Stimulated activated CD8-positive, alpha-beta memory T cell treated with anti-CD3 and anti-CD28 coated beads, Interleukin-2, amount 100 ng/mL, for 1 hour (primary cell): ENCODE measurements at places on chromosomes 5 and 9.

DNA sequence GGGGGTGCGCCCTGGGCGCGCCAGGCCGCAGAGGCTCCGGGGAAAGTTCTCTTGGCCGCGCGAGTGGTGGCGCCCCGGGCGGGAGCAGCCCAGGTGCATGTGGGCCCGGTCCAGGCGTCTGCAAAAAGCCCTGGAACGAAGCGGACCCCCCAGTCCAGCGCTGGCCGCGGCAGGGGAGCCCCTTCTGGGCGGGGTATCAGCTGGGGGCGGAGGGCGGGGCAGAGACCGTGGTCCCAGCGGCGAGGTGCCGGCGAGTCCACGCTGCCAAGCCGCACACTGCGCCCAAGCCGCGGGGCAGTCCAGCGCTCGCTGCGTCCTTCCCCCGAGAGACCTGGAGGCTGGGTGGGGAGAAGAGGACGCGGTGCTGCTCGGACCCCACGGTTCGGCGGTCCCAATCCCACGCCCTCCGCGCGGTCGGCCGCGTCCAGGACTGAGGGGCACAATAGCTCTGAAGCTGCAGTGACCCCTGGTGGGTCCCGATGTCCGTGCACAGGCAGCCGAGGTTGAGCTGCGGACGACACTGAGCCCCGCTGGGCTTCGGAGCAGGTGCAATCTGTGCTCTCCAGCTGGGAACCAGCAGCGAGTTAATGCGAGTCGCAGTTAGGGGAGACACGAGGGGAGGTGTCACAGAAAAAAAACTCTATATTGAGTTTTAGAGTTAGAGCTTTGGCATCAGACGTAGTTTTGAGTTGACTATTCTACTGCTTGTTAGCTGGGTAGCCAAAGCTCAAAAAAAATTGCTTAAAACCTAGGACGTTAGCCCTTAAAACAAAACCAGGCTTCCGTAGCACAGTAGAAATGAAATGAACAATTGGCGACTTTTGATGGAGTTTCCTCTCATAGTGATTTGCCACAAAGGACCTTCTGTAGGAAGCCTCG is 1.1 kb upstream of the EPB41L4A start:
- DNase-seq: no peak

DNA sequence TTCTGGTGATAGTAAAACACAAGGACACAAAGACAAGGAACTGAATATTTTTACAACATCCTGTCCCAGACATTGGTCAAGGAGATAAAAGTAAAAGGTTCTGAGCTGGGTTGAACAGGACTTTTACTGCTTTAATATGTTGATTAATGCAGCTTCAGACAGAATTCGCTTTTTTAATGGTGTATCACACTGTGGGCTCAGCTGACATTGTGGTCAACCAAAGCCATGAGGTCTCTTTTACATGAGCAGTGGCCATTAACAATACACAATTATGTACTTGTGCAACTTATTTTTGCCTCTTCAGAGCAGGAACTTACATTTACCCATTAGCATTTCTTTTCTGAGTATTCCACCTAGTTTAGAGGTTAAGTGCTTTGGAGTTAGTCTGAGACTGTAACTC is 22.8 kb upstream of the ERBIN start:
- no peak for DNase-seq

- peak; percentile 41 for DNase-seq
Observed at GRCh38 chr5:134525683-134526482, 413 bp downstream of the JADE2 start.

DNA sequence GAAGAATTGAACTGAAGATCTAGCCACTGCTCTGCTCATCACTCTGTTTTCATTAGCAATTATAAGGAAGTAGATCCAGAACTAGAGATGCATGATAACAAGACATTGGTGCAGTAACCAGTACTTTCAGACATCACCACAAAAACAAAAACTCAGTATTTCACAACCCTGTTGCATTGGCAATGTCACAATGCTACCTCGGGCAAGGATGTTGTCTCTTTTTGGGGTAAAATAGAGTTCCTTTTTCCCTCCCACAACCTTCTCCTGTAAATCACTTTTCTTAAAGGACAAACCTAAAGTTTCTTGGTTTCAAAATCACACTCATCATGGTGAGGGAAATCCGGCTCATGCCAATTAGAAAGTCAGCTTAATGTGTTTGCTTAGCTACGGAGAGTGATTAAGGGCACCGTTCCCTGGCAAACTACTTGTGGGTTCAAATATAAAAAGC is 420.1 kb upstream of the MEF2C start:
- no peak for DNase-seq

- DNase-seq: no peak
Observed at GRCh38 chr5:116864157-116864837, 289.7 kb upstream of the SEMA6A start.

DNA sequence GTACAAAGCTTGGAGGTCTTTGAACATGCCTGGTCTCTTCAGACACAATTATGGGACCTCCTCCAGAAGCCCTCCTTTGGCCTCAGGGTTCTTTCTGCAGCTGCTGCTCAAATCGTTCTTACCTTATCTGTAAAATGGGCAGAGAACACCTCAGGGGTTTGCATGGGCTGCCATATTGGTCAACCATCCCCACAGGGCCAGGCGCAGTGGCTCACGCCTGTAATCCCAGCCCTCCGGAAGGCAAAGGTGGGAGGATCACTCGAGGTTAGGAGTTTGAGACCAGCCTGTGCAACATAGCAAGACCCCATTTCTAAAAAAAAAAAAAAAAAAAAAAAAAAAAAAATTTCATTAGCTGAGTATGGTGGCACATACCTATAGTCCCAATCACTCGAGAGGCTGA is 29.1 kb upstream of the TCF7 start:
- no peak for DNase-seq

GRCh38 chr5:118921866-118922265 is 66.5 kb downstream of the DTWD2 start:
- DNase-seq: no peak

DNA sequence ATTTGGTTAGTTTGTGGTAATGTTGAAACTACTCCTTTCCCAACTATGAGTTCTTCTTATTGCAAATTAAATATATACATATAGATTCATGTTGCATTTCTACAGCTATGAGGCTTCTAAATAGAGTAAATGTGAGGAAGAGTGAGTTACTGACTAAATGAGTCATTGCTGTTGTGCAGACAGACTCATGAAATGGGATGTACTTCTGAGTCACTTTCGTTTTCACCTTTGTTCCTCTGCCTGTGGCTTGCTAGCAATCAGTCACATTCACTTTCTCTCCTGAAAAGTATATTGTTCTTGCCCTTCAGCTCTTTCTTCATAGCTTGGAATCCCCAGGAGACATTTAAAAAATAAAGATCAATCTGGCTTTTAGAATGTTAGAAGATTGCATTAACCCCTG is 295.5 kb upstream of the SMC2 start:
- no peak for DNase-seq

DNA sequence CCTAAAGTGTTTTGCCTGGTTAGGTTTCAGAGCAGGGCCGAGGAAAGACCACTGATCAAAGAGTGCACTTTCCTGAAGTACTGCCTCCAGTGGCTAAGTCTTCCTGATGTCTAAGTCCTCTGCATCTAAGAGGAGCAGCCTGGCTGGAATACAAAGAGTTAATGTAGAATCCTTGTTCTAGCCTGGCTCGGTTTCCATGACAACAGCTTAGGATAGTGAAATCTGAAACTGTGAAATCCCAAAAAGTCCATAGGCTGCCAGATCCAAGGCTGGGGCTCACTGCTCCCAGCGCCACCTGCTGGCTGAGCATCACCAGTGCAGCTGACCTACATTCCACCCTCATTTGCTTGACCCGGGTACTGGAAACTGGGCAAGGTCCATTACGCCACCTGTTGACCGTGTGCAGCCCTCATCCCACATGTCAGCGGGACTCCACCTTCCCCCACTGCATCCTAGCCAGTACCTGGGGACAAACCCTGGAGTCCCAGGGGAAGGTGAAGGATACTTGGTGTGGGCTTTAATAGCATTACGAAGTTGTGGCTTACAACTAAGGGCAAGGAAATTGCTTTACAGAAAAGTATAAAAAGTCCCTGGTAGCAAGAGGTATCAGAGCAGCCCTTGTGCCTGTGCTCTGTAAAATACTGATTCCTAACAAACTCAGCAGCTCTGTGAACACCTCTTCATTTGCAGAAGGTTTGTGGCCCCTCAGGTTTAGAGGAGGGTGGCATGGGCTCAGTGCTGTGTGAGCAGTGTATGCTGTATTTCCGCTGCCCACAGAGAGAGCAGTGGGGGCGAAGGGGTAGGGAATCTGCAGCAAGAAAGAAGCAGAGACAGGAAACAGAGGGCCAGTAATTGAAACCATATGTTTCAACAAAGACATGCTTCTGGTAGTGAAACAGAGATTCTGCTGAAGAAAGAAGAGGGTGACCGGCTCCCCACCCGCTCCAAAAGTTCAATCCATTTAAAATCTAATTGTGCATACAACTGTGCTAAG is 36.0 kb downstream of the PCDHGC5 start:
- DNase-seq: no peak

- no peak for DNase-seq
Observed at GRCh38 chr9:137138058-137138721, 764 bp upstream of the GRIN1 start.

DNA sequence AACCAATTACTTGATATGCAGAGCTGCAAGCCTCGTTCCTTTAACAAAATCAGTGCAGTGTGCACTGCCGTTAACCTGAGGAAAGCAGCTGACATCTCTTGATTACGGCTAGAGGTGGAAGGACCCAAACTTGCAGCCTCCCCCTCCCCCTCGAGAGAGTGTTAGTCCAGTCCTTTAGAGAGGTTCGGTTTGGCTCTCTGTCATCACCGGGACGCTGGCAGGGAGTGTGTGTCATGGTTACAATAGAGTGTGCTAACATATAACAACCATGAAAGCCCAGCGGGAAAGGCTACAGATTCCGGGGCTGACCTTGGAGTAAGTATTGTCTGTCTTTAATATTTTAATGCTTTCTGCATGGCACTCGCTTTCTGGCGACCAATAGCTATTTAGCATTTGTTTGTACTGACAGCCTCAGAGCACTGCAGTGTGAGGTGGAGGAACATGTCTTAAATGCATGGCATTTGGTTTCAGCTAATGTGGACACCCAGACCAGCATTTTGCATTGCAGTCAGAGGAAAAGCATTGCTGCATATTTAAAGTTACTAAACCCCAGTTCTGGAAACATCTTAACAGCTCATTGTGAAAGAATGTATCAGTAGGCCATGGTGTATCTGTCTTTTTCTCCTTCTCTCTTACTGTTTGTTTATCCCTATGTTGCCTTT is 237.5 kb downstream of the CD180 start:
- no peak for DNase-seq

DNA sequence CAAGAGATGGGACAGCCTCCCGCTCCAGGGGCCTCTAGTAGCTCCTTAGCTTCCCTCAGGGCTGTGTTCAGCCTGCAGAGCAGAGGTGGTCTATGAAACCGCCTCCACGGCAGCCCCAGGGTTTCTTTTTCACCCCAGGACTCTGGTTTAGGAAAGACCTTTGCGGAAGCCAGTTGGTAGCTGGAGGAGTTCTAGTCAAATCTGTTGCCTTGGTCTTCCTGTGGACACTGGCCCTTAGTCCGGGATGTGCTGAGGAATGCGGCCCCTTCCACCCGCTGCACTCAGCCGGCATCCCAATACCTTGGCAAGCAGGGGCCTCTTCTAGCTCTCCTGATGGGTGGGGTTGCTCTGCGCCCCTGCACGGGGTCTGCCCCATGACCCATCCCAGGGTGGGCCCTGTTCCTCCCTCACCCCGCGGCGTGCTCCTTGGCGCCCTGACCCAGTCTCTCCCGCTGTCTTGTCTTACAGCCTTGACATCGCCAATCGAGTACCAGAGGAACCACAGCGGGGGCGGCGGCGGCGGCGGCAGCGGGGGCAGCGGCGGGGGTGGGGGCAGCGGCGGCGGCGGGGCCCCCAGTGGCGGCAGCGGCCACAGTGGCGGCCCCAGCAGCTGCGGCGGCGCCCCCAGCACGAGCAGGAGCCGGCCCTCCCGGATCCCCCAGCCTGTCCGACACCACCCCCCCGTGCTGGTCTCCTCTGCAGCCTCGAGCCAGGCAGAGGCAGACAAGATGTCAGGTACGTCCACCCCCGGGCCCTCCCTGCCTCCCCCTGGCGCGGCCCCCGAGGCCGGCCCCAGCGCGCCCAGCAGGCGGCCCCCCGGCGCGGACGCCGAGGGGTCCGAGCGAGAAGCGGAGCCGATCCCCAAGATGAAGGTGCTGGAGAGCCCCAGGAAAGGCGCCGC is 94.3 kb upstream of the OTULINL start:
- no peak for DNase-seq

DNA sequence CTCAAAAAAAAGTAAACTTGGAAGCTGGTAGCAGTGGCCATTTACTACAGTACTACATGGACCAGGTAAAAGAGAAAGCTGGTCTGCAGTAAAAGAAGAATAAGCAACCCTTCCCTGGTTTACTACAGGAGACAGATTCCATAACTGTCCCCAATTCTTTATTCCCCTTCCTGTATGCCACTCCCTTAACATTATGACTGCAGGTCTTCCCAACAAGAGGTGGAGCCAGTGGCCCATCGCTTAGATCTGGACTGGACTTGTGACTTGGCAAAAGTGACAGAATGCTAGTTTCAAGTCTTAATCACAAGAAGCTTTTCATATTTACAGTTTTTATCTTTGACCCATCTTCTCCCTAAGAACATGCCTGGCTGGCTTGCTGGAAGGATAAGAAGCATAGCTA is 42.6 kb upstream of the SLC12A2 start:
- DNase-seq: no peak

DNA sequence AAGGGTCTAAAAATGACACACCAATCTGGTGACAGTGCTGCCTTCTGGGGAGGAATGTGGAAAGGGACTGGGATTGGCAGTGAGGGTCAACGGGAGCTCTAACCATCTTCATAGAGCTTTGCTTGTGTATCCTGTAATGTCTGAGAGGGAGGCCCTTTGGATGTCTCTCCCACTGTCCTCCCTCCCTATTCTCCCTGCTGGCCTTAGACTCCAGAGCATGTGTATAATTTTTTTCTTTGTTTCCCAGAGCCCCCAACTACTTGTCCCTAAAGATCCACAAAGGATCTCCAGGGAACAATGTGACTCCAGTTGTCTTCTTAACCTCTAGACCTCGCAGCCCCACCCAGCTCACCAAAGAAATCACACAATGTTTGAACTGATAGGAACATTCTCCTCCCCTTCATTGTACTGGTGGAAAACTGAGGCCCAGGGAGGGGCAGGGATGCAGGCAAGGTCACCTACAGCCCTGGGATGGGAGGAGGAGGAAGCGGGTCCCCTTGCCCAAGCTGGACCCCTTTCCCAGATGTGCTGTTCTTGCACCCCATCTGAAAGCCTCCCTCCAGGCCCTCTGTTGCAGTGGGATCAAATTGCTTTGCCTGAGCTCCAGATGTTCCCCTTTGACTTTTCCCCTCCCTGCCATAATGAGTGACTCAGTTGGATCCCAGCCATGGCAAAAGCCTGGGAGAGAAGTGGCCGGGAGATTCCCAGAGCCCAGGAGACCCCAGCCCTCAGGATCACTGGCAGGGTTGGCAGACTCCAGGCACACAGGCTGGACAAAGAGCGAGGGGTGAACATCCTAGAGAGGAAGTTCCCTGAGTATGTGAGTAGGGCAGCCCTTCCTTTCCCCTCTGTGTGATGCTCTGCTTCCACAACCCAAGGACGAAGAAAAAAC is 21.8 kb downstream of the SPARC start:
- DNase-seq: no peak
